ENCODE measurements at places on chromosomes 12 and 14.

GRCh38 chr14:55911776-55912175, 206.4 kb upstream of the PELI2 start:
- peak; percentile 63 for DNase-seq

- no peak for DNase-seq
These were observed 38.0 kb downstream of the DICER1 start for GRCh38 chr14:95119336-95119735.

GRCh38 chr12:130192642-130193345, 30.5 kb downstream of the FZD10 start:
- no peak for DNase-seq

DNA sequence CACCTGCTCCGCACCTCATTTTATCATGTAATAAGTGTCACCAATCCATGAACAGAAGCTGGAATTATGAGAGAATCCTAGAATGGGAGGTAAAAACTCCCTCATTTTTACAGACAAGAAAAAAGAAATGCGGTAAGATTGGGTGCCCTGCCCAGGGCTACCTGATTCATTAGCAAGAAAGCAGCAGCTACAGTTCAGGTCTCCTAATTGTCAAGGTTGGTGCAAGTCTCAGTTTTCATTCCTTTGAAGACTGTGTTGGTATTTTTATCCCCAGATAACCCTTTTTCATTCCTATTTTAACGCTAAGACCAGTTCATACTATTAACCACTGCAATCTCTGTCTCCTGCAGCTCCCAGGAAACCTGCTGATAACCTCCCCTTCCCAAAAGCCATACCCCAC, 6.9 kb downstream of the DUSP6 start:
- DNase-seq = no peak

- peak; percentile 51 for DNase-seq
These were observed 32.0 kb downstream of the LRIG3 start for GRCh38 chr12:58888131-58888783.

All from fibroblast of skin of scalp (primary cell).